ENCODE measurements at places on chromosomes 2 and 18. TPM values are rescaled to one million over a fixed set of nuclear protein-coding genes. Genes with fewer than 3 reads are reported as not detected.

- peak; percentile 23 for DNase-seq
Observed at GRCh38 chr18:79380816-79381806, 14.6 kb upstream of the NFATC1 start.

DNA sequence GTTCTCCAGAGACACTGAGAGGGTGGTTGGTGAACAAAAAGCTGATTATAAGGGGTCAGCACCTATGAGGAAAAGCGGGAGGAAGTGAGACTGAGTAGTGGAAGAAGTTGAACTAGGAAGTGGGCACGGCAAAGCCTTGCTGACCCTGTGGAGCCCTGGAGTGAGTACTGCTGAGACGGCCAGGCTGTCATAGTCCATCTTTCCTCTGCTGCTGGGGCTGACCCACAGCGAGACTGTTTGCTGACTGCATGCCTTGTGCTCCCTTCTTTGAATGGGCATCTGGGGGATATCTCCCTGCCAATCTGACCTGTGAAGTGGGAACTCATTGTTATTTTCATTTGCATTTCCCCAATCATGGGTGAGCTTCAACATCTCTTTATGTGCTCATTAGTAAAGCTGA is 92.4 kb upstream of the LDAH start:
- DNase-seq: no peak

- DNase-seq: no peak
Observed at GRCh38 chr2:200679535-200679934, 93.7 kb downstream of the AOX1 start.

- peak; percentile 11 for DNase-seq
Observed at GRCh38 chr2:64019975-64020528, 824 bp upstream of the VPS54 start.

Gene BMP10
- not detected for total RNA-seq

Gene CKAP2L
- total RNA-seq: 0.26 TPM

Gene FOXI3
- not detected for total RNA-seq

DNA sequence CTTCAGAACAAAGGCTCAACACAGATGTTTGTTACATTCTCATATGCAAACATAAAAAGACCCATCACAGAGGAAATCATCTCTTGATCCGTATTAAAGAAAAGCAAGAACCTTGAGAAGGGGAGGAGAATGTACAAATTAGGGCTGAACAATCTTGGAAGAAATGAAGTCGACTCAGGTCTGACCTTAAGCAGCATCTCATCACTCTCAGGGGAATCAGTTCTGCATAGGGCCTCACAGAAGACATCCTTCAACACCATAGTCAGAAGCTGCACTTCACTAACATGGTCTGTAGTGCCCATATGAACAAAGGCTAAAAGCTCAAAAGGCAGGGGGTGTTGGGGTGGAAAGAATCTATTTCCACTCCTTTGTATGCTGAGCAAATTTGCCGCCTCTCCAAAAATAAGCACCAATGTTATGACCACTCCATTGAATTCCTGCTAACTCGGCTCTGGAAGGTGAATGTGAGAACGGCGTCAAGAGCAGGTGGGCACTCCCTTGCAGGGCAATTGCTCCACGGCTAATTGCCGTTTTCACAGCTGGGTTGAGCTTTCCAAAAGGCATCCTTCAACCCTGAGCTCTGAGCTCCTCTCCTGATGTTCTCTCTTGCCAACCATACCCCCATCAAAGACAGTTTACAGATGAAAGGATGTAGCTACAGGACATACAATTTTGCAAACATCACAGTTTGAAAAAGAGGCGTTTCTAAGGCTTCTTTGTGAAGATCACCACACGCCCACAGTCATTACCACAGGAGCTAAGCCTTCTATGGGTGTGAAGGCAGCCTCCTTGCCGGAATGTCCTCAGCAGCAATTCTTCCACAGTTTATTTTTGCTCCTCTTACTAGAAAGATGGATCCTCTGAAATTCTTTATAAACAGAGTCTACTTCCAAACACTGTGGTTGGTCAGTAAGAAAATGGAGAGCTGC is 10.0 kb downstream of the KLF7 start:
- DNase-seq: no peak

- peak; percentile 70 for DNase-seq
Observed at GRCh38 chr2:26000561-26001082, 18.3 kb upstream of the KIF3C start.

Gene CTAGE1
- under 0.01 TPM for total RNA-seq

DNA sequence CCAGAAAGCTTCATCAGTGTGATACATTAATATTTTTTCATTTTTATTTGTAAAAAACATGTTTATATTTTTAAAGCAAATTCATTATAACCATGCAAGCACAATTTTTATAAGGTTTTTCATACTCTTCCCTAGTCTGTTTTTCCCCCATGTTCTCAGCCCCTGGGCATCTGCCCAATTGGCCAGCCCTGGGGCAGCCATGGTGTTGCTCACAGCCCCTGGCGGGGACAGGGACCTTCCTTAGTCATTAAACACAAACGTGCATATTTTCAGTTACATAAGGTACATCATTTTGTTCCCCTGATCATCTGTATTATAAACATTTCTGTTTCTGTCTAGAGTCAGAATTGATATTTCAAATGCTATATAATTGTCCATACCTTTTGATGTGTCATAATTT is 150.0 kb downstream of the ESCO1 start:
- DNase-seq: no peak

Gene SPC25
- 0.13 TPM for total RNA-seq

DNA sequence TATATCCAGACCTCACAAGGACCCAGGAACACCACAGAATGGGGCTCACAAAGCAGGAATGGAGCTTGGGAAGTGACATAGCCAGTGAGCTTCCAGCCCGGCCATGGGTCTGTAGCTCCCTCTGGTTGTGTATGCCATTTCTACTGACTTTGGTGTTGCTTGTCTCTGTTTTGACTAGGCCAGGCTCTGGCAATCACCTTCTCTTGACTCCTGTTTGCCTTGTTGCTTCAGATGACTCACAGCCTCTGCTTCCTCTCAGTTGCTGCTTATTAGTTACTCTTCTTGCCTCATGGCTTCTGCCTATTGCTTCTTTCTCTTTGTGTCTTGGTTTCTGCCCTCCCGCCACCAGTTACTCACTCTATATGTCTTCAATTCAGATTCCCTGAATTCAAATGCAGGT is 15.8 kb upstream of the IER3IP1 start:
- peak; percentile 64 for DNase-seq

Gene ITPRID2
- 132 TPM for total RNA-seq

DNA sequence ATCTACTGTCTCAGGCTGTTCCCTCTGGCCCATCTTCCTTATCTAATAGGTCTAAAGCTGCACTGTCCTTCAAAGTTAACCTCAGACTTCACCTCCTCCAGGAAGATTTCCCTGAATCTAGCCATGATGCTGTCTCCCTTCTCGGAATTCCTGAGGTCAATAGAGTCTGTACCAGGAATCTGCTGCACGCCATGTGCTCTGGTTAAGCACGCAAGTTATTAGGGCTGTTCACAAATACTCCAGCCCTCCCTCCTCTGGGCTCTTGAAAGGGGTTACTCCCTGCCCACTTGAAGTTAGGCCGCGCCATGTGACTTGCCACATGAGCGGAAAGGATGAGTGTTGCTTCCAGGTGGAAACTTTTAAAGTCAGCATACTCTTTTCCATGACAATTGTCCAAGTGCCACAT is 43.6 kb downstream of the MCFD2 start:
- no peak for DNase-seq

Data from bronchial epithelial cell (primary cell).